LHCN-M2 (cell line): ENCODE measurements at places on chromosomes 6 and 20. TPM values are rescaled to one million over a fixed set of nuclear protein-coding genes. Genes with fewer than 3 reads are reported as not detected.

NRSN1 gene
- total RNA-seq = not detected in 2 replicates

GRCh38 chr6:90892271-90892670 lies 305.4 kb upstream of the MAP3K7 start:
- DNase-seq = no peak

SLC17A3 gene
- total RNA-seq = not detected in 2 replicates

SLC16A10 gene
- under 0.01 and 0.63 TPM in 2 replicates for total RNA-seq

TOX2 gene
- 1.6 and 2.2 TPM in 2 replicates for total RNA-seq
